Pancreas (tissue), 10 donors: ENCODE measurements at places on chromosomes 12 and 14.

GRCh38 chr12:118052324-118053070 lies 8.5 kb downstream of the WSB2 start:
- DNase-seq = peak; percentile 77

DNA sequence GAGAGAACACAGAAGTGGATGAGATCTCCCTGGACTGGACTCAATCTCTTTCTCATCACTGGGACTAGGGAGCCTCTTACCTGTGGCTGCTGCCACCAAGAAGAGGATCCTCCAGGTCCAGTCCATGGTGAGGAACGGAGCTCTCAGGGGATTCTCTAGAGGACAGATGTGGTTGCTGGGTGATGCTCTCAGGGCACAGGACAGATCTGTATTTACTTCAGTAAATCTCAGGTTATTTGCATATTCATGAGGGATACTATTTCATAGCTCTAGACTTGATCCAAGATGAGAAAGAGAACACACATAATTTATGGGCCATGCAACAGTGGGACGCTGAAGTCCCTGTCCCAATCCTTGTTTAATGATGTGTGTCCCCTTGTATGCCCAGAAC lies 460.5 kb downstream of the TMEM121 start:
- DNase-seq = no peak

DNA sequence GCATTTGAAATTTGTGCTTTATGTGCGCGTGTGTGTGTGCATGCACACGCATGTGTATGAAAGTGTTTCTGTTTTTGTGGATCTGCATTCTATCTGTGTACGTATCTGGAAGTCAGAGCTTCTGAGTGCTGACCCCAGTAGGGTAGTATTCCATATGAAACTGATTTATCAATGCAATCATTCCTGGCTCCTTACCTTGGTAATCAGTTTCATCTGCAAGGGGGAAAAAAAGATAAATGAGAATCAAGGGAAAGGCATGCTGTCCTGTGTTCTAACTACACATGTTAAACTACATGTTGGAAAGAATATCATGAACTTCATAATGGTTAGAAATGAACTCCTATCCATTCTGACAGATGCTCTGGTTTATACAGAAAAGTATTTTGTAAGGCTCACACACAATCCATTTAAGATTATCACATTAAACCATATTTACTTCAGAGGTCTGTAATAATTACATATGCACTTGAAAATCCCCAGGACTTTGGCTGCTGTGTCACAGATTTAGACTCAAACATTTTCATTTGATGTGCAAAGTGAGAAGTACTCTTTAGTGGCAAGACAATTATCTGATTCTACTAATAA lies 276.1 kb upstream of the LMO3 start:
- DNase-seq = no peak

DNA sequence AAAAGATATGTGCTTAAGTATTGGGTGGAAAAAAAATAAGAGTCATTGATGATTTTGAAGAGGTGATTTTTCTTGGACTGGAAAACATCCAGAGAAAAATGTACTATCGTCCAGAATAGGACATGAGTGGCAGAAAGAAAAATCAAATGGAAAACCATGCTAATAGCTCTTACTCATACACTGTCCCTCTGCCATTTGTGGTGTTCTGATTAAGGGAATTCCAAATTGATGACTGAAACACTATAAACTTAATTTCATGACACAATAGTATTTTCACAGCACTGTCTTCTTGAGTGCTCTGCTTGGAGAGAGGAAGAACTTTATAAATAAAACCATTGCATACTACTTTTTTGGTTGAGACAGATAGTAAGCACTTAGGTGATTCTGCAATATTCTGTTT lies 72.4 kb downstream of the USP15 start:
- DNase-seq = no peak

DNA sequence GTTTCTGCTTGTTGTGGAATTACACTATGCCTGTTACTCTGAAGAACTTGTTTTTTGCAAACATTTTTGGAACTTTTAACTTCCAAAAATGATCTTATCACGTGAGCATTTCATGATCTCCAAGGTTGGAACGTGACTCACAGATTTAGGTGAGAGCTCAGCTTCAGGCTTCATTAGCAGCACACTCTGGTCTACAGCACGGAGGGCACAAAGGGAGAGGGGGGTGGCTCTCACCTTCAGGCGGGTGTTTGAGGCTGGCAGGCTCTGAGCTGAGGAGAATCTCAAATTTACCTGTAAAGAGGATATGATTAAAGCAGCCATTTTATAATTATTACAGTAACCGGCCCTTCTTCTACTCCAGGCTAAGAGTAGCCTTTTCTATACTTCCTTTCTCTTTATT lies 45.3 kb upstream of the PZP start:
- no peak for DNase-seq

DNA sequence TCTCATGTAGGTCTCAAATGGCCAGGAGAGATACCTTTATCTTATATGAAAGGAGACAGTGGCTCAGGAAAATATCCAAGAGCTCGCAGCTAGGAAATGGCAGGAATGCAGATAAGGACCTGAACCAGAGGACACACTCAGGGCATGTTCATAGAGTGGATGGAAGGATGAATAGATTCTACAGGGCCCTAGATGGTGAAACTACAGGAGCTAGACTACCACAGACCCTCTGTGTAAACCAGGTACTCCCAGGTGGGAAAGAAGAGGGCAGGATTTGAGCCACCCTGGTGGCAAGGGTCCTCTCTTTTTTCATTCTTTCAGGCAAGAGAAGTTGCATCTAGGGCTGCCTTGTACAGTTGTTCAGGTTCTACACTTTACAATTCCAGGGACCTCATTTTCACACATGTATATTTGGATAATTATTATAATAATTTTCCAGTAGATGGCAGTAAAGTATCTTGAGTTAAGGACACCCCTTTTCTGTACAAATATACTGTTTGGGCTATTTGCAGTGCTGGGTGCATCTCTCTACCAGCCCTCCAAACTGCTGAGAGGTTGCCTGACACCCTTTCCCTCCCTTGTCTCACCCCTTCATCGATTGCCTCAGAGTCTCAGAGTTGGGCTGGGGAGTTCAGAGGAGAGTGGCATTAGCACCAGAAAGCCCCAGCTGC lies 10.5 kb upstream of the ZDHHC22 start:
- no peak for DNase-seq

- DNase-seq = no peak
These were observed 31.2 kb downstream of the CREBL2 start for GRCh38 chr12:12642916-12643315.

DNA sequence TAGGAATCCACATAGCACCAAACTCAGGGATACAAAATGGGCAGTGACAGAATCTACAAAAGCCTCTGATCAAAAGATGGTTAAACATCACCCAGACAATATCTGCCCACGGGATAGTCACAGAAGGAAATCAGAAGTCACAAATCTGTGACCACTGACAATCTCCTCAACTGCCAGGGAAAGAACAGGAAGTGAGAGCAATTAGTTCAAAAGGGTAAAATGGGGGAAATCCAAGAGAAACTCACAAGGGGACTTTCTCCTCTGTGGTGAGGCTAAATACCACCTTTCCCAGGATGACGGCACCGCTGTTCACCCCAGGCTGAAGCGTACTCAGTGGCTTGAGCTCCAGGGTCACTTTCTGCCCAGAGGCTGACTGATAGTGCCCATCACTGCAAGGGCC lies 10.7 kb downstream of the TTC5 start:
- DNase-seq = no peak

- DNase-seq = no peak
These were observed 85.7 kb upstream of the E2F7 start for GRCh38 chr12:77151030-77151429.

GRCh38 chr12:26275313-26276131 lies 80.1 kb downstream of the SSPN start:
- no peak for DNase-seq

DNA sequence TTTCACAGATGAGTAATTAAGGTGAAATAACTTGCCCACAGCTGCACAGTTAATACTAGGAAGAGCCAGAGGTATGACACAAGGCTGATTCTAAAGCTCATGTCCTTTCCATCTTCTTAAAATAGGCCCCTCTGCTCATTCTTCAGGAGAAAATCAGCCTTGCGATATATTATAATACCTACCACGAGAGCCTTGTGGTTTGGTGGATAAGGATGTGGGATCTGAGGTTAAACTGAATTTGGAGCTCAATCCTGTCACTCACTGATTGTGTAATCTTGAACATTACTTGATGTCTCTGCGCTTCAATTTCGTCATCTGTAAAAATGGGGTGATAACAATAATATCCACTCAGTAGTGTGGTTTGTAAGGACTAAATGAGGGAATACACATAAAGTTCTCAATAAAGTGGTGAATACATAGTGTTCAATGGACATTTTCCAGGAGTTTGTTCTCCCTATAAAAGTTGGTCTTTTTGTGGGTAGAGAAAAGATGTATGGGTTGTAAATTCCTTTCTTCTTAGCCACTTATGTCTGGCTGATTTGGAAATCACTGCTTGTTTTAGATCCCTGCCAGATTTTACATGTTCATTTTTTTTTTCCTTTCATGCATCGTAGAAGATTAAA lies 25.1 kb upstream of the ATP2B1 start:
- DNase-seq = no peak

DNA sequence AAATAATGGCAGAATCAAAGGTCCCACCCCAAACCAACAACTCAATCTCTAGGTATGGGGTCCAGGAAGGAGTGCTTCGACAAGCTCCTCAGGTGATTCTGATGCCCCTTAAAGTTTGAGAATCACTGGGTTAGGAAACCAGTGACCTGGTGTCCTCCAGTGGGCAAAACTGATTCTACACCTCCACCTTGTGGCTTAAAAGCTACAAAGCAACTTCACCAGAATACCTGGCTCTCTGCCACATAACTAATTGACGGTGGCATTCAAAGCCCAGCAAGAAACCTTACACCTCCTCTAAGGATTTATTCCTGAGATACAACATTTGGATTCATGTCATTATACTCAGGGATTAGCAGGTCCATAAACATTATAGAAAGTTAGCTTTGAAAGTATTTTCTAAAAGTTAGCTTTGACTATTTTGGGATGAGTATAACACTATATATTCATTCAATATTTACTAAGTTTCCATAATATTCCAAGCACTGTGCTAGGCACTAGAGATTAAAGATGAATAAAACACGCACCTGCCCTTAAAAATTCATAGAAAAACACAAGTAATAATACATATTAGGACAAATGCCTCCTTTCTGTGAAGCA lies 45.4 kb downstream of the DCAF5 start:
- DNase-seq = no peak

DNA sequence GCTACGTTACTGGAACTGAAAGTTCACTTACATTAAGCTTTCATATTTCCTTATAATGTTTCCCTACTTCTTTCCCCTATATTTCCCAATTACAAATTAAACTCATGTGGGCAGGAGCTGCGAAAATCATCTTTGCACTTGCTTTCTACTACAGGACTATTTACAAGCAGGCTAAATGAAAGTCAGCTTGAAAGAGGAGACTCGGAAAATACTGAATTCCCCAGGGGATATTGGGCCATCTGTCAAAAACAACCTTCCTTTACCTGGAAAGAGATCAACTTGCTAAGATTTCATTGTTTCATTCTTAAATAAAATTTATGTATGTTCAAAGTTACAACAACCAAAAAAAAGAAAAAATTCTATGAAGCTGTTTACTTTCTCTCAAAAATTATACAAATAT lies 92.8 kb upstream of the BBS10 start:
- no peak for DNase-seq

GRCh38 chr14:29926228-29926627 lies 1.4 kb downstream of the PRKD1 start:
- DNase-seq = no peak

GRCh38 chr14:64786296-64787149 lies 82.3 kb downstream of the PLEKHG3 start:
- DNase-seq = no peak

GRCh38 chr12:101696251-101697196 lies 916 bp upstream of the CHPT1 start:
- DNase-seq = peak; percentile 31

- peak; percentile 21 for DNase-seq
These were observed 4.3 kb upstream of the ZFP36L1 start for GRCh38 chr14:68797121-68797670.

GRCh38 chr12:89695830-89696229 lies 12.8 kb downstream of the ATP2B1 start:
- no peak for DNase-seq

GRCh38 chr12:11685716-11686115 lies 36.2 kb downstream of the ETV6 start:
- DNase-seq = no peak

- DNase-seq = peak; percentile 66
These were observed 371 bp upstream of the REM2 start for GRCh38 chr14:22882529-22883172.

- no peak for DNase-seq
These were observed 188.5 kb downstream of the KIF26A start for GRCh38 chr14:104326848-104327247.

- DNase-seq = no peak
These were observed 278.1 kb upstream of the FAR2 start for GRCh38 chr12:28870839-28871440.

- no peak for DNase-seq
These were observed 138.3 kb downstream of the PLXNC1 start for GRCh38 chr12:94286583-94287244.

- DNase-seq = no peak
These were observed 115.9 kb upstream of the IFNG-AS1 start for GRCh38 chr12:67873355-67873754.

- no peak for DNase-seq
These were observed 635 bp downstream of the LTA4H start for GRCh38 chr12:96034621-96035282.

- no peak for DNase-seq
These were observed 2.8 kb downstream of the SRSF9 start for GRCh38 chr12:120466560-120467315.

- DNase-seq = no peak
These were observed 67.8 kb upstream of the FICD start for GRCh38 chr12:108447168-108447832.

DNA sequence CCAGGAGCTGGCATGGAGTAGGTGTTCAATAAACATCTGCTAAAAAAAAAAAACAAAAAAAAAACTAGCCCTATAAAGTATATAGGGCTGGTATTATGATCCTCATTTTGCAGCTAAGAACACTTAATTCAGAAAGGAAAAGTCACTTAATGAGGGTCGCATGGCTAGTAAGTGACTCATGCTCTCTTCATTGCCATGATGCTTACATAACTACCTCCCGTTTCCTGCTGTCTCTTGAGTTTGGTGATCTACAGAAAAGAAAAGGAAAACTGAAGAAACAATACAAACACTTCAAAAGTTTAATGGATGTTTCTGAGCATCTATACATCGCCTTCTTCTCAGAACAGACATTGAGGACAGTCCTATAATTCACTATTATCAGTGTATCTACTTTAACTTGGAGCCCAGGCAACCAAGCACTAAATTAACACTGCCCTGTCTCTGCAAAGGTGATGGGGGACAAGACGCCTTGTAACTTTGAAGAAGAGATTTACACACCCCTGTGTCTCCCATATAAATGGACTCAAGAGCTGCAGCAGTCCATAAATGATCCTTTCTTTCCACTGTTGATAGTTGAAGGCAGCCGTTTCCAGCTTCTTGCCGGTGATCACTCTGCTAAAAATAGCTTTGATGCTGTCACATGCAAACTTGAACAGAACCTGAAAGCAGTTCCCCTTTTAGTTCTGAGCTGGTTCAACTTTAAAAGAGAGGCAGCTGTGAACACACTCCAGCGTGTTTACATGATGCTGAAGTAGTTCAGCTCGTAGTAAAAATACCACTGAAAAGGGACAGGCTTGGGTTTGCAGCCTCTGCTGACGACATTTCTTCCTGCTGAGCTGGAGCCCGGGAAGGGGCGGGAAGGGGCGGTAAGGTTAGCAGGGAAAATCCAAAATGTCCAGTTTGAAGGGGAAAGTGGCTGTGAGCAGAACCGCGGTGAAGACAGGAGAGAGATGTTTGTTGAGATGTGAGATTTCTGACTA lies 113.3 kb downstream of the FOXN3 start:
- no peak for DNase-seq
